Small intestine (tissue), 16 donors: ENCODE measurements at places on chromosomes 1 and 21.

- H3K4me3 ChIP-seq: peak overlapping the region; percentile 96
- H3K27ac ChIP-seq: peak overlapping the region; percentile 86
- peaks cover 4% of the 10 kb centered on the region for H3K4me1 ChIP-seq
- no peaks in the 10 kb centered on the region for H3K27me3 ChIP-seq
- peak; percentile 57 for DNase-seq
These were observed 1.2 kb downstream of the PABPC4 start for GRCh38 chr1:39575191-39576015.

DNA sequence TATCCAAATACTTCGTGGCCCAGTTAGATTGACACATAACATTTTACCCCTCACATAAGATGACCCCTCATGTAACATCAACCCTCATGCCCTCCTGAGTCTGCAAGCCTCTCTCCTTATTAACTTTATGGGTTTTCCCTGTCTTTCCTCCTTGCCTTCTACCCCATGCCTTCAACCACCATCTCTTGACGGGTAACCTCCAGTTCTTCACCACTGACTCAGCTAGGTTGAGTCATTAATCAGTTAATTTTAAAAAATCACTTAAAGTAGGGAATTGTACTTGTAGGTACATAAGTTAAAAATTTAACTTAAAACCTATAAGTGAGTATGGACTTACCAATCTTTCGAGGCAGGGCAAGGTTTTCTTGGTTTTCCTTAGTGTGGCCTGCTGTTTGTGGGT, 330.7 kb downstream of the CAMTA1 start:
- H3K4me3 ChIP-seq: no peak overlapping the region
- H3K27me3 ChIP-seq: no peaks in the 10 kb centered on the region
- no peak overlapping the region for H3K27ac ChIP-seq
- no peaks in the 10 kb centered on the region for H3K4me1 ChIP-seq
- no peak for DNase-seq

DNA sequence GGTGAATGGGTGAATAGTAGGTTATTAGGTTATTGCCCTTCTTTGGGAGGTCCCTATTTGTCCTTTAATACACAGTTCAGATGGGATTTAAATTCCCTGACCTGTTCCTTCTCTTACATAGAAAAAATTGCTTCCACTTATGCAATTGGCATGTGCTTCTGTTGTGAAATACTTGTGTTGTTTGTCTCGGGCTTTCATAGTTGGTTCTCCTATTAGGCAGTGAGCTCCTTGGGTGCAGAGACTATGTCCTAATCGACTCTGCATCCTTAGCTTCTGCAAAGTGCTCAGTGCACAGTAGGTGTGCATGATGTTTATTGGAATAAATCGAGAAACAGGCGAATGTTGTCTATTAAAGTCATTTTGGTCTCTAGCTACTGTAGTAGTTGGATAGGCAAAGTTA, 1.3 kb upstream of the PDE4B start:
- H3K4me3 ChIP-seq: no peak overlapping the region
- peaks cover 30% of the 10 kb centered on the region for H3K27me3 ChIP-seq
- DNase-seq: no peak
- no peaks in the 10 kb centered on the region for H3K36me3 ChIP-seq

DNA sequence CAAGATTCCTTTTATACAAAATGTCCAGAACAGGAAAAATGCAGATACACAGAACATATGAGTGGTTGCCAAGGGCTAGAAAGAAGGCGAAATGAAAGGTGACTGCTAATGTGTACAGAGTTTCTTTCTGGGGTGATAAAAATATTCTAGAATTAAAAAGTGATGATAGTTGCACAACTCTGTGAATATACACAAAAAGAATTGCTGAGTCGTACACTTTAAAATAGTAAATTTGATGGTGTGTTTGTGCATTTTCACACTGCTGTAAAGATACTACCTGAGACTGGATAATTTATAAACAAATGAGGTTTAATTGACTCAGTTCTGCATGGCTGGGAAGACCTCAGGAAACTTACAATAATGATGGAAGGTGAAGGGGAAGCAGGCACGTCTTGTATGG, 23.9 kb downstream of the KLHDC7A start:
- no peak overlapping the region for H3K27ac ChIP-seq
- DNase-seq: no peak
- H3K4me1 ChIP-seq: no peaks in the 10 kb centered on the region
- H3K36me3 ChIP-seq: no peaks in the 10 kb centered on the region
- no peak overlapping the region for H3K4me3 ChIP-seq

GRCh38 chr1:17176306-17177061, 28.4 kb upstream of the PADI1 start:
- peaks cover 4% of the 10 kb centered on the region for H3K27me3 ChIP-seq
- no peaks in the 10 kb centered on the region for H3K36me3 ChIP-seq
- no peak overlapping the region for H3K4me3 ChIP-seq
- no peak overlapping the region for H3K27ac ChIP-seq

GRCh38 chr21:24148461-24148860, 1458.8 kb downstream of the MRPL39 start:
- no peak for DNase-seq
- H3K27ac ChIP-seq: no peak overlapping the region
- no peaks in the 10 kb centered on the region for H3K4me1 ChIP-seq
- no peaks in the 10 kb centered on the region for H3K36me3 ChIP-seq

DNA sequence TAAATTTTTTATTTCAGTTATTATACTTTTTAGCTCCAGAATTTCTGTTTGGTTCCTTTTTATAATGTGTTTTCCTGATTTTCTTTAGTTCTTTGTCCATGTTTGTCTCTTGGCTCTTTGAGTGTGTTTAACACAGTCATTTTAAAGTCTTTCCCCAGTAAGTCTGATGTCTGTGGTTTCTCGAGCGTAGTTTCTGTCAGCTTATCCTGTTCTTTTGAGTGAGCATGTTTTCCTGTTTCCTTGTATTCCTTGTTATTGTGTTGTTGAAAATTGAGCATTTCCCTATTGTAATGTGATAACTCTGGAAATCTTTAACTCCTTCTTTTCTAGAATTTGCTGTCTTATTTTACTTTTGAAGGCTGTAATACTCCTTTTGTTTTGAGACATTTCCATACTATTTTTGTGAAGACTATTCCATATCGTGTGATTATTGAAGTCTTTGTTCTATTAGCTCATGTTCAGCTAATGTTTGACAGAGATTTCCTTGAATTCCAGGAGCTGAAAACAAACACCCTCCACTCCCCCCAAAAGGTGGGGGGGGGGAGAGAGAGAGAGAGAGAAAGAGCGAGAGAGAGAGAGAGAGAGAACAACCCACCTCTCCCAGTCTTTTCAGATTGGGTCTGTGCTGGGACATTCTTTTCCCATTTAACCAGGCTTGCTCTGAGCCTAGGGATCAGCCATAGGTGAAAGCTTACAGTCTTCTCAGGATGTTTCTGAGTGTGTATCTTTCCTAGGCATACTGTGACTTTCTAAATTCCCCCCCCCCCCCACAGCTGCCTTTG, 38.3 kb downstream of the SDCCAG8 start:
- H3K36me3 ChIP-seq: peaks cover 9% of the 10 kb centered on the region
- H3K4me1 ChIP-seq: no peaks in the 10 kb centered on the region
- no peak for DNase-seq
- H3K4me3 ChIP-seq: no peak overlapping the region

DNA sequence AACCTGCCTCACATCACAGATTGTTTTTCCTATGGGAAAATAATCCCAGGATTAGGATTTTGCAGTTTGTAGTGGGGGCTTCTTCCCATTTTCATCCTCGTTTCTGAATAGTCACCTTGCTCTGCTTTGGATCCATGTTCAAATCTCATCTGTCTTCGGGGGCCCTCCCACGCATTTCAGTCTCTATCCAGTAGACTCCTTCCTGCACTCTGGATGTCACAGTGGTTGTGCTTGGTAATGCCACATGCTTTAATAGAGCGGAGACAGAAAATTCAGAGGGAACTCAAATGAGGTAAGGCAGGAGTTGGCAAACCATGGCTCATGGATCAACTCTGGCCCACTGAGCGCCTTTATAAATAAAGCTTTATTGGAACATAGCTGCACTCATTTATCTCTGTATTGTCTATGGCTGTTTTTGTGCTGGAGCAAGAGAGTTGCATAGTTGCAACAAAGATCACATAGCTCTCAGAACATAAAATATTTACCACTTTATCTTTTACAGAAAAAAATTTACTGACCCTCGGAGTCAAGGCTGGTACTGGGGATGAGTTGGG, 101.0 kb downstream of the SPATA46 start:
- DNase-seq: no peak
- H3K4me1 ChIP-seq: no peaks in the 10 kb centered on the region
- peaks cover 3% of the 10 kb centered on the region for H3K36me3 ChIP-seq
- H3K4me3 ChIP-seq: no peak overlapping the region
- H3K27me3 ChIP-seq: no peaks in the 10 kb centered on the region

GRCh38 chr1:11458811-11459275, 20.1 kb upstream of the DISP3 start:
- H3K4me3 ChIP-seq: no peak overlapping the region
- no peaks in the 10 kb centered on the region for H3K27me3 ChIP-seq
- no peak for DNase-seq
- H3K27ac ChIP-seq: no peak overlapping the region
- H3K36me3 ChIP-seq: no peaks in the 10 kb centered on the region
- no peaks in the 10 kb centered on the region for H3K4me1 ChIP-seq

GRCh38 chr1:215612391-215612790, 45.3 kb downstream of the KCTD3 start:
- H3K27ac ChIP-seq: no peak overlapping the region
- no peak for DNase-seq
- no peaks in the 10 kb centered on the region for H3K4me1 ChIP-seq
- peaks cover 16% of the 10 kb centered on the region for H3K36me3 ChIP-seq
- H3K27me3 ChIP-seq: no peaks in the 10 kb centered on the region

DNA sequence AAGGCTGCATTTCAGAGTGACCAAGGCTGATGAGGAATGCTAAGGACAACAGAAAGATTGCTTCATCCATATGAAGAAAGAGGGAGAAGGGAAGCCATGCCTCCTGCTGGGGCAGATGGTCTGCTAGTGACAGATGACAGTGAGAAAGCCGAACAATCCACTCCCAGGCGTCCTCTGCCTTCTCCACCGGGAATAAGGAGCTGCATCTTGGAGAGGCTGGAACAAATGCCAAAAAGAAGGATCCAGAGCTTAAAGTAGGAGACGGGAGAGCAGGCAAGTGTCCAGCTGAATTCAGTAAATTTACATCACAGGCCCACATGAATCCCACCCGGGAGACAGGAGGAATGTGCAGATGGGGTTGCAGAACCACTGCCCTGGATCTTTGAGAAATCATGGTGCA, 33.4 kb downstream of the DDX20 start:
- no peak overlapping the region for H3K27ac ChIP-seq
- H3K36me3 ChIP-seq: no peaks in the 10 kb centered on the region
- no peak overlapping the region for H3K4me3 ChIP-seq
- no peaks in the 10 kb centered on the region for H3K27me3 ChIP-seq

DNA sequence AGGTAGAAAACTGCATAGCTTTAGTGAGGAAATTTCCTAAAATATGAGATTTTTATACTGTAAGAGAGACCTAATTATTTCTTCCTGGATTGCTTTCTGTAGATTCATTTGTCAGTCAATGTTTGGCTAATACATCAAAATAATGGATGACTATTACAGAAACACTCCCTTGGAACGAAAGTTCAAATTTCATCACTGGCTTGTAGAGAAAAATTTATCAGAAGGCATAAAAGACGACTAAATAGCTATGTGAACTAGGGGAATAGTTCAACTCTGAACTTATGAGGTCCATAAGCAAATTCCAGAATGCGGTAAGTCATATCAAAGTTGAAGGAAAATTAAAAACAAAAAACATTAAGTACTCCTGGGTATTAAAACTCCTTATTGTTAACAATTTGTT, 36.0 kb downstream of the WNT2B start:
- H3K27me3 ChIP-seq: no peaks in the 10 kb centered on the region
- peak; percentile 18 for DNase-seq
- H3K4me1 ChIP-seq: peaks cover 10% of the 10 kb centered on the region
- H3K4me3 ChIP-seq: no peak overlapping the region
- H3K36me3 ChIP-seq: peaks cover 3% of the 10 kb centered on the region

- no peak overlapping the region for H3K4me3 ChIP-seq
- DNase-seq: no peak
- H3K4me1 ChIP-seq: no peaks in the 10 kb centered on the region
- no peak overlapping the region for H3K27ac ChIP-seq
- H3K36me3 ChIP-seq: no peaks in the 10 kb centered on the region
- no peaks in the 10 kb centered on the region for H3K27me3 ChIP-seq
These were observed 497.9 kb upstream of the NEGR1 start for GRCh38 chr1:72780212-72780611.

- no peak overlapping the region for H3K27ac ChIP-seq
- H3K27me3 ChIP-seq: no peaks in the 10 kb centered on the region
- peaks cover 2% of the 10 kb centered on the region for H3K36me3 ChIP-seq
- DNase-seq: no peak
- H3K4me1 ChIP-seq: no peaks in the 10 kb centered on the region
These were observed 23.2 kb upstream of the NUP133 start for GRCh38 chr1:229531326-229531725.

GRCh38 chr1:51263147-51263877, 27.2 kb downstream of the RNF11 start:
- peaks cover 9% of the 10 kb centered on the region for H3K36me3 ChIP-seq
- H3K4me1 ChIP-seq: peaks cover 7% of the 10 kb centered on the region
- no peak for DNase-seq
- no peak overlapping the region for H3K27ac ChIP-seq

DNA sequence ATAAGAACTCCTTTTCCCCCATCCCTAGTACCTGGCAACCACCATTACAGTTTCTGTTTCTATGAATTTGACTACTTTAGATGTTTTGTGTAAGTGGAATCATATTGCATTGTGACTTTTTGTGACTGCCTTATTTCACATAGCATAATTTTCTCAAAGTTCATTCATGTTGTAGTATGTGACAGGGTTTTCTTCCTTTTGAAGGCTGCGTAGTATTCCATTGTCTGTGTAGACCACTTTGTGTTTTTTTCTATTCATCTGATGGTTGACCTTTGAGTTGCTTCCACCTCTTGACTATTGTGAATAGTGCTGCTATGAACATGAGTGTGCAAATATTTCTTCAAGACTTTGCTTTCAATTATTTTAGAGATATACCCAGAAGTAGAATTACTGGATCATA, 225.8 kb upstream of the L1TD1 start:
- no peak for DNase-seq
- H3K4me1 ChIP-seq: no peaks in the 10 kb centered on the region
- no peak overlapping the region for H3K4me3 ChIP-seq
- H3K27ac ChIP-seq: no peak overlapping the region
- H3K27me3 ChIP-seq: no peaks in the 10 kb centered on the region

DNA sequence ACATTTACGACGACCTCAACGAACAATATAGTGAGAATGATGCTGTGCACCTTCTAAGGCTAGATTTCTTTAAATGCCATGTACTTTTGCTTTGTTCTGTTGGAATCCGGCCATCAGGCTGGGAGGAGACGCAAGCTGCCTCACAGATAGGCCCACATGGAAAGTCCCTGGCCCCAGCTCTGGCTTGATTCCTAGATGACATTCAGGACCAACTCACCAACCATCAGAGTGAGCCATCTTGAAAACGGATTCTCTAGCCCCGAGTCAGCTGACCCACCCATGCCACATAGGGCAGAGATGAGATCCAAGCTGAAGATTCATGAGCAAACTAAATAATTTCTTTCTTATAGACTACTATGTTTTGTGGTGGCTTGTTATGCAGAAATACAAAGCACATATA, 164.4 kb downstream of the ZNF281 start:
- no peak overlapping the region for H3K27ac ChIP-seq
- no peak overlapping the region for H3K4me3 ChIP-seq
- no peak for DNase-seq
- peaks cover 3% of the 10 kb centered on the region for H3K27me3 ChIP-seq
